HFF-Myc (cell line): ENCODE measurements at places on chromosomes 6 and 20.

DNA sequence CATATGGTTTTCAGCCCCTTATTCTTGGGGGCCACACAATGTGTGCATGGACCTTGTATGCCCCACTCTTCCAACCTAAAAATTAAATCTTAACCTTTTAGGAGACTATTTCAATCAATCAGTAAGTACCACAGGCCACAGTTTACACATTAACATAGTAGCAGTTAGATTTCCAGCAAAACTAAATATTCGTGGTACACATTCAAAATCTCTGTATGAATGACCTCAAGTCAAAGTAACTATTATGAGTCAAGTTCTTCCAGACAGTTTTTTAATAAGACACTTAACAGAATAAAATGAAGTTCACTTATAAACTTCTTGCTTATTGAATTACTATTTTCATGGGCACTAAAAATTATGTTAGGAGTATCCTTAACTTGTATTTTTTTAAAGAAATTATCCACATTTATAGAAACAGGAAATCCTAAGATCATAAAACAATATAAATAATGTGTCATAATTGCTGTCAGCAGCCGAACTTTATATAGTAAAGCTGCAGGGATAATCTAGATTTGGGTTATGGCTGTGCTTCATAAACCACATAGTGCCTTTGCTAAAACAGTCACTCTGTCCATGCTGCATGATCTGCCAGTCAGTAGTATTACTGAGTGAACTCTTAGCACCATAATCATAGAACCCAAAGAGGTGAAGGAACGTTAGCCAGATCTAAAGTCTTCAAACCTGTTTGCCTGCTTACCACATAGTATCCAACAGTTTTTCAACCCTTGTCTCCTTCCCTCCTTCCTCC is 21.7 kb downstream of the SEC63 start:
- DNase-seq = no peak

- DNase-seq = peak; percentile 72
These were observed 45.2 kb upstream of the NT5E start for GRCh38 chr6:85404564-85405174.

- peak; percentile 27 for DNase-seq
These were observed 108.5 kb downstream of the MAN1A1 start for GRCh38 chr6:119241111-119241465.

GRCh38 chr20:62050166-62051120 is 15.2 kb downstream of the TAF4 start:
- no peak for DNase-seq

DNA sequence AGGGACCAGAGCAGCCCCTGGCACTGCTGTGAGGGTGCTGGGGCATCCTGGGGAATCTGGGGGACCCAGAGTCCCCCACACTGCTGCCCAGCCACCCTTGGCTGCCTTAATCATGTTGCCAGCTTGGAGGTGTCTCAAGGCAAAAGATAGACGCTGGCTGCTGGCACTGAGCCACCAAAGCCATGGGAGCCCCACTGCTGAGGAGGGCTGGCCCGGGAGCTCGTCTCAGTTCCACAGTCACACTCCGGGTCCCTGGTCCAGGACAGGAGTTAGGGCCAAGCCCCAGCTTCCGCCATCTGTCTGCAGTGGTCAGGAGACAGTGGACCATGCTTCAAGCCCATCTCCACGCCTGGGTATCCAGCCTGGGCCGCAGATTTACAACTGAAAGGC is 41.0 kb upstream of the HMGA1 start:
- DNase-seq = no peak

DNA sequence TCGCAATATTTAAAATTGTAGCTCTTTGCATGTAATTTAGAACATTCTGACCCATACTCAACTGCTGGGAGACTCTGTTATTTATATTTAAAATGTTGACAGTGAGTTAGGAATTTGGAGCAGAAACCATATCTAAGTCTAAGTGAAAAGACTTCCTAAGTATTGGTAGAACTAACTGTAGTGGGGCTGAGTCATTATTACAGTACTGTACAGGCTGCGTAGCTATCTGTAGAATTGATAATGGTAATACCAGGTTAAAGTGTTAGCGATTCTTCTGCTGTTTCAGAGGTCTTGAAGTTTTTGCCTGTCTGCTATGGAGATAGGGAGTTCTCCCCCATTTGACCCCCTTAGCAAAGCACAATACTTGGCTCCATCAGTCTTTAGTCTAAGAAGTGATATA is 3.6 kb downstream of the TOP1 start:
- DNase-seq = no peak

GRCh38 chr6:163036160-163036645 is 308.4 kb downstream of the PACRG start:
- DNase-seq = no peak

DNA sequence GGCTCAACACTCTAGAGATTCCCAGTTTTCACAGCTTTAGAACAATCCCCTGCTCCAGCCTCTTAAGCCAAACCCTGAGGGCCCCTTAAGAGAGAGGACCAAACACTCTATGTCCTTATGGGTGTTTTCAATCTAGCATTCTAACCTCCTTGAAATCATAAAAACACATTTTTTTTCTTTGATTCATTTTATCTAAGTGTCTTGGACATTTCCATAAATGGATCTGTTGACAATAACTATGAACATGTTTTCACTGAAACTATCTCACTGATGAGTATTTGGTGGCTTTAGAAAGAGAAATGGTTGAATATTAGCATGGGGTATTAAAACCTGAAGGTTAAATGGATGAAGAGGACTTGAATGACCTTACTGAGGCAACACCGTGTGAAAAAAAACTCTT is 27.6 kb upstream of the PDE7B start:
- no peak for DNase-seq

DNA sequence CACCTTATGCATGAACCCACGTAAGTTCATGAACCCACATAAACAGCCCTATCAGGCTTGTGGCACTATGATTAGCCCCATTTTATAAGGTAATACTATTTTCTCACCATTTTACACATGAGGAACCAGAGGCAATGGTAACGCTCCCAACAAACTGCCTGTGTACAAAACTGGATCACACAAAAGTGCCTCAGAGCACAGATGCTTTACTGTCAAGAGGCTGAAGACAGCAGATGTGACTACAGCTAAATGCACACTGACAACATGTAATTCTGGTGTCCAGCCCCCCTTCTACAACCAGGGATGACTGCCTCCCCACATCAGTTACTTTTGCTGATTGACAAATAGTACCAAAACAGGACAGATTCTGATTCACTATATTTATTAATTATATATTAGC is 69.6 kb downstream of the GMDS start:
- no peak for DNase-seq

DNA sequence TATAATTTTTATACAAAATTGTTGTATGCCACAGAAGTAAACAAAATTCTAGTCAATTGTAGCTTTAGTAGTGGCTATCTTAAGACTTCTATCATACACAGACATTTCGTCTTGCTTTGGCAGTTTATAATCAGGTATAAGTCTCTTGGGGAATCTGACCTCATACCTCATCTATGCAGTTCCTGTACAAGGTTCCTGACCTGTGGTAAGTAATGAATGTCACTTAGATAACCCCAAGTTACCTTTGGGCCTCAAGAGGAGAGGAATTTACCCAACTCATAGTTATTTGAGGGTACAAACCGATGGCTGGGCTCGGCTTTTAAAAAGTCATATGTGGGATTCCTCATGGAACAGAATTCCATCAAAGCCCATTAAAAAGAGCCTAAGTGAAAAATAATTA is 58.8 kb upstream of the UNC93A start:
- DNase-seq = no peak
